ENCODE measurements at places on chromosomes 7 and 10.

- no peak for DNase-seq
Observed at GRCh38 chr10:65611592-65611991, 1314.2 kb upstream of the LRRTM3 start.

DNA sequence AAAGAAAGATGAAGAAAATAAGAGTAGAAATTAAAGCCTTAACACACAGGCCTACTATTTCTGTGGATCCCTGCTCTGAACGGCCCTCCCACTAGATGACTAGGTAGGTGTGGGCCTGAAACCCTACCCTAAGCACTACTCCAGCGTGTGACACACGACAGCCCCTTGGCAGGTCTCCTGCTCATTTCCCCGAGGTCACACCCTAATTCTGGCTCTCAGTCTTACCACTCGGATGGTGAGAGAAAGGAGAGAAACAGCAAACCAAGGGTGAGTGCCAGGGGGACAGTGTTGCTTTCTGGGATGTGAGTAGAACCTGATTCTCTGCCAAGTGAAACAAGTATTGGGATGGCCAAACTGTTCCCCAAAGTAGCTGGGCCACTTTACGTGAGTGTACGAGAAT is 12.1 kb downstream of the GALNTL5 start:
- no peak for DNase-seq

DNA sequence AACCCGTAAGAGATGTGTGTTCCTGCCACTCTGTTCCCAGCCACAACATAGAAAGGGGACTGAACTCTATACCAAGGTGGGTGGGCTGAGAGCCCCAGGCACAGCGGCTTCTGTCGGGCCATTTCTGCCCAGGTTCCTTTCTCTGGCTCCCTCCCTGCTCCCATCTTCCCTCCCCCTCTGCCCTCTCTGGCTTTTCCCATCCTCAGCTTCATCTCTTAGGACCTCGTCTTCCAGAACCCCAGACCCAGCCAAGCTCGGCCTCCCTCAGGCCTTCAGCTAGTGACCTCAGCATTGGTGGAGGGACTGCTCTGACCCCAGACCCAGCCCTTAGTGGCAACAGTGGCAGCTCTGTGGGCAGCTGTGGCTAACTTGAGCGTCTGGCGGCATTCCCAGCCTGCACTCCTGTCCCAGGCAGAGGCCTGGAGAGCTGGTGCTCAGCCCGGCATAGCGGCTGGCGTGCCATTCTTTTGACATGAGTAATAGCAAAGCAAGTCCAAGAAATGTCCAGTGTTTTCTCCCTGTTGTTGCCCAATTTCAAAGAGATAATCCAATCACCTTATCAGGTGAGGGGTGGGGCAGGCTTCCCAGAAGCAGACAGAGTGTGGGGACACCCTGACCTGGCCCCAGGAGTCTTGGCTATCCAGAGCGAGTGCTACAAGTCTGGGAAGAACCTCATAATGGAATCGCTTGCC is 15.9 kb downstream of the PTPRE start:
- no peak for DNase-seq

DNA sequence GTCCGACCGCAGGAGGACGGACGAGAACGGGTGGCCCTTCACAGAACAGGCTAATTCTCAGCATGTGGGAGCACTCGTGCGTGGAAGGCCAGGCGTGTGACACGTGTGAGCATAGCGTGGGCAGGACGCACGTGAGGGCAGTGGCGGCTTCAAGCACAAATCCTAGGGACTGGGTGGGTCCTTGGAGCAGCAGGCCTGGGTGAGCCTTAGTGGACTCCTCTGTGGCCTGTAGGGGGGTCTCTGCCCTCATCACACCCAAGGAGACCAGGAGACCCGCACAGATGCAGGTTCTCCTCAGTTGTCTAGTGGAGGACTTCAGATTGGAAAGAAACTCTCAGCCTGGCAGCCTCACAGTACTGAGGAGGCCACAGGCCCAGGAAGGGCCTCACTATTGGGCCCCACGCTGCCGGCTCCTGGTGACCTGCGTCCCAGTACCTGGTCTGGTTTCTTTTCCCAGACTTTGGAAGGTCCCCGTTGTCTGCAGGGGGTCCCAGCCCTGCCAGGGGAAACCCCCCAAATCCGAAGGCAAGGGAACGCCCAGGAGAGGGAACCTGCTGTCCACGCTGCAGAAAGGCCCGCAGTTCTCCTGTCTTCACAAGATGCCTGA is 49.1 kb upstream of the FAM20C start:
- DNase-seq = no peak

GRCh38 chr10:70267161-70267933 is 16.5 kb downstream of the NPFFR1 start:
- DNase-seq = no peak

- no peak for DNase-seq
Observed at GRCh38 chr7:96241855-96242254, 80.0 kb downstream of the SLC25A13 start.

DNA sequence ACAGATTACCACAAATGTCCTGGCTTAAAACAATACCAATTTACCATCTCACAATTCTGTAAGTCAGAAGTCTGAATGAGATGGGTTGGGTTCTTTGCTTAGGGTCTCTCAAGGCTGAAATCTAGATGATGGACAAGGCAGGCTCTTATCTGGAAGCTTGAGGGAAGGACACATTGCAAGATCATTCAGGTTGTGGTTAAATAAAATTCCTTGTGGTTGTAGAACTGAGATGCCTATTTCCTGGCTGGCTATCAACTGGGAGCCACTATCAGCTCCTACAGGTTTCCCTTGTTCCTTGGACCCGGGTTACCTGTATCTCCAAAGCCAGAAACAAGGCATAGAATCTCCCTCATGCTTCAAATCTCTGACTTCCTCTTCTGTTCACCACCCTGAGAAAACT is 148.4 kb downstream of the MDFIC start:
- no peak for DNase-seq

DNA sequence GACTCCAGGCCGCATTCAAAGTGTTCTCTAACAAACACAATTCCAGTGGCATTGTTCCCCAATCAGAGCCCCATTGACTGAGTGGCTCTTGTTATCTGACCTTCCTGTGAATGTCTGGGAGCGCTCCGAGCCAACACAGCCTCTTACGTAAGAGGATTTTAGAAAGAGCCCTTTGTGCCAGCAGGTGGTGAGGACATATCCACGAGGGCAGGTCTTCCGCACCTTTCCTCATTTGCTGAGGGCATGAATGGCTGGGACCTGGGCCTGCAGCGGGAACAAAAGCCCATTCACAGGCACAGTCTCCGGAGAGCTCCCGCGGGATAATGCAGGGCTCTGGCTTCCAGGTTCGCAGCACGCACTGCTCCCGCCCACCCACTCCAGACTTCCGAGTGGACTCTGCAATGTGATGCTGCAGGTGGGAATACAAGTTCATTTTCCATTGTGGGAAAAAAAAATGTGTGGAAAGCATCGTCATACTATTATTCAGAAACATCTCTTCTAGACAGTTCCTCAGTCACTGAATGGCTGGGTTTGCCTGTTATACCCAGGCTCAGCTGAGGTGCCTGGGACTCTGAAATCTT is 295.0 kb upstream of the IGFBP3 start:
- no peak for DNase-seq

- no peak for DNase-seq
Observed at GRCh38 chr10:47403446-47404318, 19.6 kb upstream of the ZNF488 start.

DNA sequence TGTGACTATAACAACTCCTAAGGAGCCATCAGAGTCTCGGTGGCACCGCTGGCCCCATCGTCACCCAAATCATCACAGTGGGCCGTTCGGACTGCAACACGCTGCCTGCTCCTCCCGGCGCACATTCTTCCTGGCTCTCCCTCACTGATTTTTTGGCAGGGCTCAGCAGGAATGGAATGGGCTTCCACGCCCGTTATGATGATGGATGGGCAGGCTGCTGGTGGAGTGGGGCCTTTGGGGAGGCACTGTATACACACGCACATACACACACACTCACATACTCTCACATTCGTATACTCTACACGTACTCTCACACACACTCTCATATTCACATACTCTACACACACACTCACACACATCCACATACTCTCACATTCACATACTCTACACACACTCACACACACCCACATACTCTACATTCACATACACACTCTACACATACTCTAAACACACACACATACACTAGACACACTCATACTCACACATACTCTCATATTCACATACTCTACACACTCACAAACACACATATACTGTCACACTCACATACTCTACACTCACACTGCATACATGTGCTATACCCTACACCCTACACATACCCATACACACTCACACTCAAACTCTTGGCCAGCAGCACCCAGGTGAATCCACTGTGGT is 99.8 kb downstream of the KCNMA1 start:
- no peak for DNase-seq

DNA sequence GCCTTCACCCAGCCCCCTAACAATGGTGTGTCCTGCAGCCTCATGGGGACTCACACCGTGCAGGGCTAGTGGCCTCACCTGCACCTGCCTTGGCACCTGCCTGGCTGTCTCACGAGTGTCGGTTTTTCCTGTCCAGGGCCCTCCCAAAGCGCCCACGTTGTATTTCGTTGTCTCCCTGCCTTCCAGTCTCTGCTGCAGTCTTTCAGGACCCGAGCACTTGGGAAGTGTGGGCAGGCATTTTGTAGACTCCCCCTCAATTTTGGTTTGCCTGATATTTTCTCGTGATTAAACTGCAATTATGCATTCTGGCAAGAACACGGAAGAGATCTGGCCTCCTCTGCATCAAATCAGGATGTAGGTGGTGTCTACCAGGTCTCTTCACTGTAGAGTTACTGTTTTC is 17.9 kb downstream of the BNIP3 start:
- no peak for DNase-seq

GRCh38 chr7:112103246-112103645 is 103.0 kb downstream of the DOCK4 start:
- no peak for DNase-seq

DNA sequence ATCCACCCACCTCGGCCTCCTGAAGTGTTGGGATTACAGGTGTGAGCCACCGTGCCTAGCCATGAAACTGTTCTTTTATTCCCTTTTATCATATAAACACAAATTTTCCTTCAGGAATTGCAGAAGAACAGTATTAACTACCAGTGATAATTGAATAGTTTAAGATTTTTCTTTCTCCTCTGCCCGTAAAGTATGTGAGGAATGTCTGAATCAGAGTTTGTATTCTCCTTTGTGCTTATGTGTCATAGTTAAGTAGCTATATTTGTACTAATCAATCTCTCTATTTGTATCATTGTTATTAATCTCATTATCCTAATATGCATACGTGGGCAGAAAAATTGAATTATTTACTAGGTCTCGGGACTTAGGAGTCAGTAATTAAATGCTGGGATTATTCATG is 83.6 kb downstream of the ZNF277 start:
- DNase-seq = no peak

DNA sequence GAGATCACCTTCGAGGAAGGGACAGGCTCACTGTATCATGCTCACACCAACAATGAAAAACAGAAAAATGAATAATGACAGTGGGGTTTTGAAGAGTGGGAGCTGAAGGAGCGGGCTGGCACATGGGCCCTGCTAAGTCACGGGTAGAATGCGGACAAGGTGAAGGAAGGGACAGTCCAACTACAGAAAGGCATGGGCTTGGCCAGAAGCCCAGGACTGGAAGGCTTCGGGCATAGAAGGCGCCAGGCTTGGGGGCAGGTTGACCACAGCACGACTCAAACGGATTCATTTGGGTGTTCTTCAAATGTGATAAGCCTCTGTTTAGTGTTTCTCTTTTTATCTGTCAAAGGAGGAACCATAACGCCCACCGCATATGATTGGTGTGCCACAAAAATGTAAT is 509.5 kb downstream of the CCSER2 start:
- no peak for DNase-seq

DNA sequence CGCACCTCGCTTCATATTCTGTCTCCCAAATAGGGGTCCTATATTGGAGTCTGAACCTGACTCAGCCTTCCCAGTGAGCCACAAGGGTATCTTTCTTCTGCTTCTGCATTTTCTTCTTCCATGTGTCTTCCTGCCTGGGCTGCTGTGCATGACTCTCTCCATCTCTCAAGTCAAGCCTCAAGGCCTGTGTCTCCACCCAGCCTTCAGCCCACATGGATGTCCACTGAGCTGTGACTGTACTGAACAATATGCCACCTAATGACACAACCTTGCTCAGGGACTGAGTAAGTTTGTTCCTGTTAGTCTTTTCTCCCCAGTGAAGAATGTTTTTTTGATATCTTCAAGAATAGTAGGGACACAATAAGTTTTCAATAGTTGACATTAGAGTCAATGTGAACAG is 162.7 kb upstream of the TBX20 start:
- no peak for DNase-seq

GRCh38 chr10:121994429-121994941 is 5.5 kb downstream of the TACC2 start:
- no peak for DNase-seq

DNA sequence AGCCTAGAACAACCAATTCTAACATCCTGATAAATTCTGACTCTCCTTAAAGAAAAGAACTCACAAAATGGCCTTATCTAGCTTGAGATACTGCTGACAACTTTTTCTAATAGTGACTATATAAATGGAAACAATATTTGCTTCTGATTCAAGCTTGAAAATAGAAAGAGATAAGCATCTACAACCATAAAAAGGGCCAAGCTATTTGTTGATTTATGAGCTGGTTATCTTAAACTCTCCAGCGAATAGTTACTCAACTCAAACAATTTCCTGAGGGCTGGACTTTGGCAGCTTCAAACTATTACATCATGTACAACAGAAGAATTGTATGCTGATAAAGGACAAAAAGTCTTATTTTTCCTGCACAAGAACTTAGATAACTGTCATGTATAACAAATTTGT is 4.6 kb downstream of the USP54 start:
- DNase-seq = no peak

DNA sequence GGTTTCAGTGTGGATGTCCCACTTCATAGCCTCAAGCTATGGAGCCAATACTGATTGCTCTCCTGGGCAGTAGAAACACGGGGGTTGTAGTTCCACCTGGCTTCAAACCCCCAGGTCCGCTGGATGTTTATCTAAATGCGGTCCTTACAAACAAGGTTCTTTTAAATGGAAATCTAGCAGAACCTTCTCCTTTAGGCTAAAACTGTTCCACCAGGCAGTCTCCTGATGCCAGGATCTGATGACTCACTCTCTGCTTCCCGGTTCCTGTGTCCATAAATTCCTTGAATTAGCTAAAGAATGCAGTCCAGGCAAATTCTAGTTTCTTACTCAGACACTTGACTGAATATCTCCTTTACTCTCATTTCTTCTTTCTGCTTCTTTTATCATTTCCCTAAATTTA is 108.4 kb upstream of the FAM3C start:
- no peak for DNase-seq

GRCh38 chr7:13800694-13801448 is 188.6 kb downstream of the ETV1 start:
- DNase-seq = peak; percentile 59
